Mammary epithelial cell (primary cell): ENCODE measurements at places on chromosomes 13 and 19. TPM values are rescaled to one million over a fixed set of nuclear protein-coding genes. Genes with fewer than 3 reads are reported as not detected.

GRCh38 chr13:21326155-21327031 lies 132.7 kb downstream of the ZDHHC20 start:
- peak; percentile 25 for DNase-seq

- DNase-seq = no peak
These were observed 47.1 kb downstream of the DCLK1 start for GRCh38 chr13:36084131-36084530.

- DNase-seq = no peak
These were observed 44.0 kb upstream of the FLT1 start for GRCh38 chr13:28538932-28539331.

DNA sequence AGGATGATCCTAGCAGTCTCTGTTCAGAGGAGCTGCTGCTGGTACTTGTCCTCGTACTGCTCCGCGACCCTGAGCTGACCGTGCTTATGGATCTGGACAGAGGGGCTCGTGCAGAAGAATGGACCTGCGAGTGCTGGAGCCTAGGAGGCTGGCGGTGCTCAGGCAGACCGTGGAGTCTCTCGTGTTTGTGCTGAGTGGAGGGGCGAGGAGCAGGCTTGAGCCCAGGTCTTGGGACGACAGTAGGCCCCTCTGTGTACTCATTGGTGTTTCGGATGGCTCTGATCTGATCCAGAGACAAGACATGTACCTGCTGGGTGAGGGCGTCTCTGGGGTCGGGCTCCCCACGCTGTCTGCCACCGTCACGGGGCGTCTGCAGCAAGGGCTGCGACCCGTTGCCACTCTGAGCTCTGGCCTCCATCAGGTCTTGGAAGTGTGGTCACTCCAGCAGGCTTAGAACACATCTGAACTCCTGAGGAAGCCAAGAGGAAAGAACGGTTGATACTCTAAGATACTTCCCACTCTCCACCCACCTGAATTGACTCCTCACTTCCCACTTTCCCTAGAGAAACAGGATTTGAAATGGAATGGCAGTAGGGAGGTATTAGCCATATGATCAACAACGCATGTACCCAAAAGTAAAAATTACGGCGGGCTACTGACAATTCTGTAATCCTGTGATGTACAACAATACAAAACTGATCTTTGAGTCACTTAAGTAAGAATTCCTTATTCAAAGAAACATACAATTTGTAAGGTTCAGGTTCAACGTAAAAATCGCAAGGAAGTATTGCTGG lies 3.4 kb downstream of the SPRY2 start:
- DNase-seq = peak; percentile 29

- DNase-seq = no peak
These were observed 444.8 kb downstream of the SLITRK5 start for GRCh38 chr13:88115976-88116375.

GRCh38 chr19:39017026-39017425 lies 15.3 kb downstream of the FBXO27 start:
- DNase-seq = no peak

DNA sequence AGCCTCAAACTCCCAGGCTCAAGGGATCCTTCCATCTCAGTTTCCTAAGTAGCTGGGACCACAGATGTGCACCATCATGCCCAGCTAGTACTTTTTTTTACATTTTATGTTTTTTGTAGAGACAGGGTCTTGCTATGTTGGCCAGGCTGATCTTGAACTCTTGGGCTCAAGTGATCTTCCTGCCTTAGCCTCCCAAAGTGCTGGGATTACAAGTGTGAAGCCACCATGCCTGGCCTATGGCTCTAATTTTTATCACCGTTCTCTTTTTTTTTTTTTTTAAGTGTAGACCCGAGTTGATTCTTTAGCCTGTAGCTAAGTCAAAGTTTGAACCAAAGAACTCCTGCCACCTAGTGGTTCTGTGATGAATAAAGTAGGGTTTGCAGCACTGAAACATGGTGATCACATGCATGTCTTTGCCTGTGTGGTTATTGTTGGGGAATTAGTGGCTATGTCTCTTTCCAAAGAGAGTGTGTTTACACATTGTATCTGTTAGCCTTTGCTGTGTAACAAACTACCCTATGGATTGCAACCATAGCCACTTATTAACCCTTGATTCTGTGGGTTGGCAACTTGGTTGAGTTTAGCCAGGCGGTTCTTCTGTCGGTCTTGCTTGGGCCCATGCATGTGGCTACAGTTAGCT lies 11.6 kb downstream of the NFILZ start:
- peak; percentile 32 for DNase-seq

DNA sequence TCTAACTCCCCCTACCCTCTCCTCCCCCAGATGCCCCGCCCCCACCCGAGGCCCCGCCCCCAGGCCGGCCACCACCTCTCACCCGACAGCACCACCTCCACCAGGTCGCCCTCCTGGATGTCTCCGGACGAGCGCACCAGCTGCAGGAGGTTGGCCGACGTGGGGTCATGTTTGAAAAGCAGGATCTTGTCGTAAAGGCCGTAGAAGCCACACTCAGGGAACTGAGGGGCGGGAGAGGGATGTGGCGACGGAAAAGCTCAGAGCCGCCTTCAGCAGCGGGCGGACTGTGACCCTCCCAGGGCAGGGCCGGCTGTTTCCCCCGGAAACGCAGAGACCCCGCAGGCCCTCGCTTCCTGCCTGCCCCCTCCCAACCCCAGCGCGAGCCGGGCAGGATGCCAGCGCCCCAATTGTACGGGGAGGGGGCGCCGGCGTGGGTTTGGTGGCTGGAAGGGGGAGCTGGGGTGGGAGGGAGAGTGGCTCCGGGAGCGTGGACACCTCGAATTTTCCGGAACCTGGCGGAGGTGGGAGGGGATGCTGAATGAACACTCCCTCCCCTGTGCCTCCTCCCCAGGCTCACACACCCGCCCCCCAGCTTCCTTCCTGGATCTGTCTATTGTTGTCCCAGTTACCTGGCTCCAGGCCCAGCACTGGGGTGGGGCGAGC lies 3.0 kb downstream of the PRKD2 start:
- DNase-seq = peak; percentile 87

DNA sequence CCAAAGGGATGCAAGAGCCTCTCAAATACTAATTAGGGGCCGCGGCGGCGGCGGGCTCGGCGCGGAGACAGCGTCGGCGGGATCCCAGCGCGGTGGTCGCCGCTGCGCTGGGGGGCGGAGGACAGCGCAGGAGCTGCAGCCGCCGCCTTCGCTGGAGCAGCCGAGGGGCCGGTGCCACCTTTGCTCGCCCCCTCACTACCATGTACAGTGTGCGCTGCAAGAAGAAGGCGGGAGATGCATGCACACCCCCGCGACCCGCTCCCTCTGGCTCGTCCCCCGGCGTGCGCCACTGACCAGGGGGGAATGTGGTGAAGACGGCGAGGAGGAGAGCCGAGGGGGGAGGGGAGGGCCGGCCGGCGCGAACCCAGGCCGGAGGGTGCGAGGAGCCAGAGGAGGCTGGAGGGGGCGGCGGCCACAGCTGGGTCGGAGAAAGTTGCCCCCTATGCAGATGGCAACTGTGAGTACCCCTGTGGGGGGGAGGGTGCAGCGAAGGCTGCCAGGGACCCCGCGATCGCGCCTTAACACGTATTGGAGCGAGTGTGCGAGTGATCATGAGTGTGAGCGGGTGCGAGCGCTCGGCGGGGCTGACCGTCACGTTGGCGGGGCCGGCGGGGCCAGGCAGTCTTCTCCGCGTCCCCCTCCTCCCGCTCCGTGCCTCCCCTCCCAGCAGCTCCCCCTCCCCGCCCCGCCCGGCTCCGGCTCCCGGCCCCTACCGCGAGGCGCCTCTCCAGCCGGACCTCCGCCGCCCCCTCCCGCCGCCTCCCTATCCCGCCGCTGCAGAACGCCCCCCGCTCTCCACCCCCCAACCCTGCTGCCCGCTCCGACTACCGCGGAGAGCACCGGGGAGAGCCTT lies 808 bp downstream of the SLITRK5 start:
- DNase-seq = no peak

GRCh38 chr13:95547531-95548167 lies 4.9 kb upstream of the CLDN10 start:
- no peak for DNase-seq

DNA sequence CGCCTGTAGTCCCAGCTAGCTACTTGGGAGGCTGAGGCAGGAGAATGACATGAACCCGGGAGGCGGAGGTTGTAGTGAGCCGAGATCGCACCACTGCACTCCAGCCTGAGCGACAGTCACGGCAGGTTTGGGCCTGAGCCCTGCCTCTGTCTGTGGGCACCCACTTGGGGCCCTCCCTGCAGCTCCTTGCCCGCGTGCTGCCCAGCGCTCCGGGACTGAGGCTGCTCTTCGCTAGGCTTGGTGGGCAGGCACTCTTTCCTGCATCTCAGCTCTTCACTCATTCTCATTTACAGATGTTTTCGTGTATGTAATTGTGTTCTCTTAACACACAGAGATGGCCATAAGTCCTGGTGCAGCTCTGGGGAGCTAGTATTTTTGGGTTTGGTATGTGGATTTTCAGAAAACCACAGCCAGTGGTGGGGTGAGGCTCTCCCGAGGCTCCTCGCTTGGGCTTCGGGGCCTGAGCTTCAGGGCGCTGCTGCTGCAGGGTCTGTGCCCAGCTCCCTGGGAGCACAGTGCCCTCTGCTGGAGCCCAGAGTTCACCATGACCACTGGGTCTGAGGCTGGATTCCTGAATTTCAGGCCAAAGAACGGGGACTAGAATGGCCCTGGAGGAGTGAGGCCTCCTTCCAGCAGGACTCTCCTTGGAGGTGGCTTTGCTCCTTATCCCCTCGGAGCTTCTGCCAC lies 15.2 kb downstream of the UPF1 start:
- DNase-seq = peak; percentile 59

DNA sequence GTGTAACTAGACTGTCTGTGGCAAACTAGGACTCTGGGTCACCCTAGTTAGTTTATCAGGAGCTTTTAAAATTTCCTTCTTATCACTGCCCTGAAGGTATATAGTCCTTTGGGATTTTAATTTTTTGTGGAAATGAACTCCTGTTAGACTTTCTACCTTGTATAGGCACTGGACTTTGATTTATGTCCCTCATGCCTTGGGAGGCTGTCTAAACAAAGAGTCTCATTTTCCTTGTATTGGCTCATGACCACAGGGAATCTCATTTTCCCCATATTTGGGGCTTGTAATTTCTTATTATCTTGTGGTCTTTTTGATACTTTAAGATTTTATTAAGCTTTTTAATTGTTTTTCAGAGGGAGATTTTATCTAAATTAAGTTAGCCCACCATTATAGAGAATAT lies 21.4 kb downstream of the KCTD4 start:
- no peak for DNase-seq

GRCh38 chr13:96934889-96935489 lies 59.3 kb downstream of the OXGR1 start:
- no peak for DNase-seq

Gene LMTK3
- 3.6 and 5.8 TPM in 2 replicates for total RNA-seq

Gene STOML3
- not detected in 2 replicates for total RNA-seq

Gene C5AR2
- total RNA-seq = 0.09 TPM in 1 of 2 replicates, not detected in the other

Gene ZSCAN1
- total RNA-seq = not detected

Gene PLPP2
- 9.6 and 12.8 TPM in 2 replicates for total RNA-seq

Gene PSG2
- total RNA-seq = not detected in 2 replicates

Gene RFPL4A
- total RNA-seq = not detected

Gene SYCN
- total RNA-seq = not detected in 2 replicates

Gene SBNO2
- total RNA-seq = 37.0 TPM
